ENCODE measurements at places on chromosomes 1 and 21. TPM values are rescaled to one million over a fixed set of nuclear protein-coding genes. Genes with fewer than 3 reads are reported as not detected.

TNFAIP8L2 gene
- total RNA-seq, result not detected

ALX3 gene
- not detected for total RNA-seq

LMX1A gene
- total RNA-seq, result not detected

CACHD1 gene
- total RNA-seq, result 0.34 TPM

SLFNL1 gene
- total RNA-seq, result 0.03 TPM

KCNC4 gene
- total RNA-seq, result 0.26 TPM

KLHDC7A gene
- not detected for total RNA-seq

SLC45A1 gene
- 2.5 TPM for total RNA-seq

OR2L13 gene
- total RNA-seq, result not detected

LRRIQ3 gene
- 1.7 TPM for total RNA-seq

TMEM125 gene
- total RNA-seq, result not detected

TMEM51 gene
- total RNA-seq, result 19.2 TPM

BMP8B gene
- total RNA-seq, result 0.08 TPM

SELL gene
- not detected for total RNA-seq

FCRLB gene
- total RNA-seq, result 2.7 TPM

ANKRD65 gene
- not detected for total RNA-seq

C1orf167 gene
- not detected for total RNA-seq

PRRX1 gene
- 1.2 TPM for total RNA-seq

COPA gene
- total RNA-seq, result 162 TPM

TAL1 gene
- total RNA-seq, result not detected

SYT2 gene
- total RNA-seq, result not detected

OSCP1 gene
- 6.5 TPM for total RNA-seq

RNU1-2 gene
- under 0.01 TPM for total RNA-seq

Measured in SJSA1 (cell line).